ENCODE measurements at places on chromosomes 1 and 21.

- no peaks in the 10 kb centered on the region for H3K27me3 ChIP-seq
- no peaks in the 10 kb centered on the region for H3K4me1 ChIP-seq
- DNase-seq, result no peak
- no peak overlapping the region for H3K27ac ChIP-seq
- H3K4me3 ChIP-seq, result no peak overlapping the region
Measured at GRCh38 chr1:62209931-62210595, 15.4 kb downstream of the L1TD1 start.

DNA sequence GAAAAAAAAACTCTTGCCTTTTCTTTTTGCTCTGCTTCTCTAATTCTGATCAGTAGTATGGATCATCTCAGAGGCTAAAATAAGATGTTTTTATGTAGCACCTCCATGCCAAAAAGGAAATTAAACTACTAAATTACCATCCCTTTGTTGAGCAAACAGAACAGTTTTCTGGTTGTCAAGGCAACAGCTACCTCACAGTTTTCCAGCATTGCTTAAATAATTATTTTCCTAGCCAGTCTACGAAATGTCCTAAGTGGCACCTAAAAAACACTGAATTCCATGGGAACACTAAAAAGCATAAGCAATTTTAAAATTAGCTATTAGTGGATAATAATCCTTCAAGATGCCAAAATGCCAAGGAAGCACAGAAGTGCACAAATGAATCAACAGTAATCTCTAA is 61.7 kb downstream of the ARID4B start:
- no peak overlapping the region for H3K4me3 ChIP-seq
- no peaks in the 10 kb centered on the region for H3K27me3 ChIP-seq

DNA sequence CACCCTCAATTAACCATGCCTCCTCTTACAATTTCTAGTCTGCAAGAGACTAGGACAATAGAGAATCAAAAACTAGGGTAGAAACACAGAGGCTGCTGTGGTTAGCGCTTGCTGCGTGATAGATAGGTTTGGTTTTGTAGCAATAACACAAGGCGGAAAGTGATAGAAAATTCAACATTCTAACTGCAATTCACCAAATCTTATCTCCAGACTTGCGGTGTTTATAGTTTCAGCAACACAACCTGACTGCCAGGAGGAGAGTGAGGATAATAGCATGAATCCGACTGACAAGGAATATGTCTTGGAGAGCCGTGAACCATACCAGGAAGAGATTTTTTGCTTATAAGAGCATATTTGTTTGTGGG is 30.7 kb upstream of the IFNAR2 start:
- H3K27ac ChIP-seq, result no peak overlapping the region
- no peak overlapping the region for H3K4me3 ChIP-seq
- no peaks in the 10 kb centered on the region for H3K27me3 ChIP-seq
- no peak for DNase-seq
- H3K36me3 ChIP-seq, result no peaks in the 10 kb centered on the region

DNA sequence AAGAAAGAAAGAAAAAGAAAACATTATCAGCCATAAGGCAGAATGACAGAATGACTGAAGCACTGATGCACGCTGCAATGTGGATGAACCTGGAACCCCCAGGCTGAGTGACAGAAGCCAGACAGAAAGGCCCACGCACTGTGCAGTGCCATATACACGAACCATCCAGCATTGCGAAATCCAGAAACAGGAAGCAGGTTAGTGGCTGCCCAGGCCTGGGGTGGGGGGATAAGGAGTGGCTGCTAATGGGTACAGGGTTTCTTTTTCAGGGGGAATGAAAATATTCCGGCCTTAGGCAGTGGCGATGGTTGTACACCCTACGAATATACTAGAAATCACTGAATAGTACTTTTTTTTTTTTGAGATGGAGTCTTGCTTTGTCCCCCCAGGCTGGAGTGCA is 57.0 kb downstream of the CHD5 start:
- H3K4me3 ChIP-seq, result no peak overlapping the region
- DNase-seq, result no peak
- no peak overlapping the region for H3K27ac ChIP-seq

- H3K4me1 ChIP-seq, result peaks cover 27% of the 10 kb centered on the region
- H3K36me3 ChIP-seq, result no peaks in the 10 kb centered on the region
- no peak for DNase-seq
- peak overlapping the region; percentile 82 for H3K27ac ChIP-seq
Measured at GRCh38 chr1:2411801-2412394, 466 bp downstream of the PEX10 start.

DNA sequence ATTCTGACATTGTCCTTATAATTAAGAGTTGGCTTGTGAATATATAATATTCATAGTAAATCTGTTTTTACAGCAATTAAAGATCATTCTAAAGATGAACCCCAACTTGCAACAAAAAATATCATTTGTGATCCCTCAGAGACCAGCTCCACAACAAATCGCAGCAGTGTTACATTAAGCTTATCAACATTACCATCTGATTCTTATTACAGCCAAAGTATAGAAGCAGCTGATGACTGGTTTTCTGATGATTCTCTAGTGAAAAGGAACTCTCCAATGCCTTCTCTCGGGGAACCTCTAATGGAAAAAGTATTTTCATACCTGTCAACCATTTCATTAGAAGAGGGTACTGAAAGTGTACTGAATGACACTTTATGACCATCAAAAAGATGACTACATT is 45.4 kb downstream of the C1orf185 start:
- no peak overlapping the region for H3K4me3 ChIP-seq
- no peaks in the 10 kb centered on the region for H3K36me3 ChIP-seq
- no peak overlapping the region for H3K27ac ChIP-seq
- H3K27me3 ChIP-seq, result no peaks in the 10 kb centered on the region

DNA sequence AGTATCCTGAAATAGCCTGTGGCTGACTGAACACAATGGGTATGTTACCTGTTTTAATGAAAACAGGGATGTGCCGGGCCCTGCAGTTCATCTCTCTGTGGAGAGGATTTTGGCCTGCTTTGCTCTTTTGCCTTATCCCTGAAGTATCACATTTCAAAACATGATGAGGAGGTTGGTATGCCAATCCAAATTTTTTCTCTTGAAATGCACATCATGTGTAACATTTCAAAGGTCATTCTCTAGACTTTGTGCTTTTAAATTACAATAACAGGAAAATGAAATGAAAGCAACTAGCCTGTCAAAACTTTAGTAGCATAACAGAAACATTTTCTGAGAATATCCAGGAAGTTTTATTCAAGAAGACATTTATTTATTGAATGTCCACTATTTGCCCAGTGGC is 118.9 kb downstream of the SLC44A5 start:
- no peaks in the 10 kb centered on the region for H3K4me1 ChIP-seq
- H3K27ac ChIP-seq, result no peak overlapping the region
- H3K36me3 ChIP-seq, result no peaks in the 10 kb centered on the region

GRCh38 chr1:232978091-232978634 is 27.8 kb downstream of the NTPCR start:
- peaks cover under 1% of the 10 kb centered on the region for H3K36me3 ChIP-seq
- no peak overlapping the region for H3K27ac ChIP-seq
- H3K27me3 ChIP-seq, result no peaks in the 10 kb centered on the region
- H3K4me3 ChIP-seq, result no peak overlapping the region
- DNase-seq, result no peak
- peaks cover 12% of the 10 kb centered on the region for H3K4me1 ChIP-seq

- DNase-seq, result no peak
- H3K36me3 ChIP-seq, result peaks cover 5% of the 10 kb centered on the region
- no peak overlapping the region for H3K4me3 ChIP-seq
- no peaks in the 10 kb centered on the region for H3K27me3 ChIP-seq
- H3K27ac ChIP-seq, result no peak overlapping the region
Measured at GRCh38 chr1:54095546-54096226, 42.3 kb downstream of the TCEANC2 start.

- no peaks in the 10 kb centered on the region for H3K27me3 ChIP-seq
- DNase-seq, result no peak
- H3K4me3 ChIP-seq, result no peak overlapping the region
- H3K4me1 ChIP-seq, result no peaks in the 10 kb centered on the region
Measured at GRCh38 chr1:238214449-238214848, 323.7 kb upstream of the ZP4 start.

GRCh38 chr1:38534473-38534823 is 325.1 kb downstream of the RRAGC start:
- H3K27ac ChIP-seq, result no peak overlapping the region
- H3K27me3 ChIP-seq, result no peaks in the 10 kb centered on the region
- no peak overlapping the region for H3K4me3 ChIP-seq

GRCh38 chr1:177307771-177308170 is 137.0 kb downstream of the BRINP2 start:
- H3K4me3 ChIP-seq, result no peak overlapping the region
- DNase-seq, result no peak
- no peak overlapping the region for H3K27ac ChIP-seq
- no peaks in the 10 kb centered on the region for H3K4me1 ChIP-seq
- H3K36me3 ChIP-seq, result no peaks in the 10 kb centered on the region
- no peaks in the 10 kb centered on the region for H3K27me3 ChIP-seq

- DNase-seq, result no peak
- no peaks in the 10 kb centered on the region for H3K36me3 ChIP-seq
- no peak overlapping the region for H3K4me3 ChIP-seq
- H3K27me3 ChIP-seq, result no peaks in the 10 kb centered on the region
- H3K4me1 ChIP-seq, result peaks cover 6% of the 10 kb centered on the region
Measured at GRCh38 chr1:206050655-206051235, 2.2 kb upstream of the RHEX start.

GRCh38 chr1:224381880-224382548 is 25.3 kb downstream of the CNIH4 start:
- no peaks in the 10 kb centered on the region for H3K27me3 ChIP-seq
- peaks cover 16% of the 10 kb centered on the region for H3K36me3 ChIP-seq
- no peak overlapping the region for H3K27ac ChIP-seq

DNA sequence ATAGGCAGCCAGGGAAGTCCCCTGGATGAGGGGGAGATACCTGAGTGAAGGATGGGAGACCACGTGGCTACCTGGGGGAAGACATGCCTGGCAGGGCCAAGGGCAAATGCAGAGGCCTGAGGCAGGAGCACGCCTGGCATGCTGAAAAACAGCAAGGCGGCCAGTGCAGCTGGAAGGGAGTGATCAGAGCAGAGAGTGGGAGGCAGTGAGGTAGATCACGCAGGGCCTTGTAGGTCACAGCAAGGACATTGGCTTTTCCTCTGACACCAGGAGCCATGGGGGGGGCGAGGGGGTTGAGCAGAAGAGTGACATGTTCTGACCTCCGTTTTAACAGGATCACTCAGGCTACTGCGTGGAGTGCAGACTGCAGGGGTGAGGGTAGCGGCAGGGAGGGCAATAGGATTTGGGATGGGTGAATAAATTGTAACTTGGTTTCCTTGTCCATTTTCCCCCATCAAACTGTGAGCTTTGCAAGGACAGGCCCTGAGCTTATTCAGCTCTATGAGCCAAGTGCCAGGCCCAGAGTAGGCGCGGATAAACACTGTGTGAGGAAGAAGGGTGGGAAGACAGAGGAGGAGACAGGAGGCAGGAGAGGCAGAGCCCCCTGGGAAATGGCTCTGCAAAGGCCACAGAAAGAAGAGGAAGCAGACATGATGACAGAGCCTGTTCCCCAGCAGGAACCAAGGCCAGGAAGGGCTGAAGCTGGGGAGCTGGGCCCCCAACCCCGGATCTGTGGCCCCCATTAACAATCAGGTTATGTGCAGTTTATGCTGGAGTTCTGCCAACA is 16.6 kb downstream of the IFI6 start:
- peaks cover 32% of the 10 kb centered on the region for H3K4me1 ChIP-seq
- no peaks in the 10 kb centered on the region for H3K36me3 ChIP-seq
- H3K4me3 ChIP-seq, result no peak overlapping the region
- H3K27me3 ChIP-seq, result no peaks in the 10 kb centered on the region

DNA sequence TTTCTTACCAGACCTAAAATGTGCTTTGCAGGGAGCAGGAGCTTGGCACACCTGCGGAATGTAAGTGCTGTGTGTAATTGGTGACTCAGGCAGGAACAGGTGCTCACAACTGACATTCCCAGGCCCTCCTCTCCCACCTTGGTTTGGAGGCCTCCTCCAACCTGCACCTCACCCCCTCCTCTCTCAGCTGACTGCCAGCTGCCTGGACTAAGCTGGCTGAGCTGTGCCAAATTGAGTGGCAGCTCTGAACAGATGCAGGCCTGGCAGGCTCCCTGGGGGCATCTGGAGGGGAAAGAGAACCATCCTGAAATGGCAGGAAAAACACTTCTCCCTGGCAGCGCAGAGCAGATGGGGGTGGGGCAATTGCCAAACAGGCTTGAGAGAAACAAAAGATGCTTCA is 91.7 kb upstream of the PGBD5 start:
- H3K36me3 ChIP-seq, result no peaks in the 10 kb centered on the region
- H3K27me3 ChIP-seq, result no peaks in the 10 kb centered on the region
- H3K4me3 ChIP-seq, result no peak overlapping the region
- no peaks in the 10 kb centered on the region for H3K4me1 ChIP-seq

- H3K27ac ChIP-seq, result no peak overlapping the region
- no peak for DNase-seq
Measured at GRCh38 chr1:16094453-16095158, 21.2 kb upstream of the FAM131C start.

GRCh38 chr1:57637155-57637554 is 213.3 kb upstream of the DAB1 start:
- H3K27me3 ChIP-seq, result no peaks in the 10 kb centered on the region
- H3K4me3 ChIP-seq, result no peak overlapping the region
- no peaks in the 10 kb centered on the region for H3K4me1 ChIP-seq
- DNase-seq, result no peak
- H3K36me3 ChIP-seq, result no peaks in the 10 kb centered on the region

- no peak overlapping the region for H3K27ac ChIP-seq
- DNase-seq, result no peak
- no peaks in the 10 kb centered on the region for H3K36me3 ChIP-seq
Measured at GRCh38 chr21:31424058-31424457, 80.0 kb upstream of the TIAM1 start.

GRCh38 chr1:77316966-77317365 is 35.1 kb downstream of the AK5 start:
- no peak overlapping the region for H3K4me3 ChIP-seq
- no peaks in the 10 kb centered on the region for H3K4me1 ChIP-seq
- no peaks in the 10 kb centered on the region for H3K27me3 ChIP-seq
- no peak for DNase-seq
- H3K36me3 ChIP-seq, result no peaks in the 10 kb centered on the region

DNA sequence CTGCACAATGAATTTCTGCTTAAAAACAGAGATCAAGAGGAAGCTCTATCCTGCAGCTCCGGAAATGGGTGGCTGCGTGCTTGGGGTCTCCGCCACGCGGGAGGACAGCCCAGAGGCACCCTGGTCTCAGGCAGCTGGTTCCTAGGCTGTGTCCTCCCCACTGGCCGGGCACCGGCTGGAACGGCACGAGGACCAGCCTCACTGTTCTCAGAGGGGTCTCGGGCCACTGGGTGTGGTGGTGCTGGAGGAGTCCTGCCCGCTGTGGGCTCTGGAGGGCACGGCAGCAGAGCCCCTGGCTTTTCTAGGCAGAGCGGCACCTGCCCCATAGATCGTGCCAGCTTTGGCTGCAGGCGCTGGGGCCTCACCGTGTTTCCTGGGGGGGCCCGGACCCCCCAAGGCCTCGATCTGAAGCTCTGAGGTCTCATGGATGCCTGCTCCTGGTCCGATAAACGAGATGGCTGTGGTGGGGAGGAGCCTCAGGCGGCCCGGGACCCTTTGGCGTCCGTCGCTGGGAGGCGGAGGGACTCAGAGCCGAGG is 8.2 kb upstream of the RNF223 start:
- H3K27ac ChIP-seq, result no peak overlapping the region
- DNase-seq, result no peak
- H3K27me3 ChIP-seq, result no peaks in the 10 kb centered on the region
- H3K4me1 ChIP-seq, result peaks cover 13% of the 10 kb centered on the region
- no peak overlapping the region for H3K4me3 ChIP-seq
- no peaks in the 10 kb centered on the region for H3K36me3 ChIP-seq

GRCh38 chr1:8031176-8031785 is 5.2 kb upstream of the ERRFI1 start:
- no peak overlapping the region for H3K4me3 ChIP-seq
- H3K27ac ChIP-seq, result no peak overlapping the region
- no peaks in the 10 kb centered on the region for H3K36me3 ChIP-seq
- H3K27me3 ChIP-seq, result no peaks in the 10 kb centered on the region
- DNase-seq, result no peak

GRCh38 chr1:164785841-164786534 is 227.0 kb downstream of the PBX1 start:
- H3K4me3 ChIP-seq, result no peak overlapping the region
- peak overlapping the region; percentile 77 for H3K27ac ChIP-seq
- H3K27me3 ChIP-seq, result no peaks in the 10 kb centered on the region
- H3K4me1 ChIP-seq, result peaks cover 93% of the 10 kb centered on the region
